ENCODE measurements at places on chromosomes 5 and 9.

DNA sequence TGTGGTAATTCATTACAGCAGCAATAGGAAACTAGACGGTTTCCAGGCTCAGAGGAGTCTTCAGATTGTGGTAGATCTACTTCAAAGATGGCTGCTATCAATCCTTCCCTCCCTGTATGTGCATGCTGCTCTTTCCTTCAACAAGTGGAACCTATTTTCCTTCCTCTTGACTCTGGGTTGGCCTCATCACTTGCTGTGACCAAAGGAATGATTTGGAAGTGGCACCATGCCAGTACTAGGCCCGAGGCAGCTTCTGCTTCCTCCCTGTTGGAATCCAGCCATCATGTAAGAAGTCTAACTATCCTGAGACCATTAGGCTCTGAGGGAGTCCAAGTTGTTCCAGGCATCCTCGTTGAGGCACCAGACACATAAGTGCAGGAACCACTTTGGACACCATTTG, 46.5 kb upstream of the MCTP1 start:
- no peak for DNase-seq

- no peak for DNase-seq
These were observed 5.1 kb downstream of the SPINK1 start for GRCh38 chr5:147826361-147826760.

DNA sequence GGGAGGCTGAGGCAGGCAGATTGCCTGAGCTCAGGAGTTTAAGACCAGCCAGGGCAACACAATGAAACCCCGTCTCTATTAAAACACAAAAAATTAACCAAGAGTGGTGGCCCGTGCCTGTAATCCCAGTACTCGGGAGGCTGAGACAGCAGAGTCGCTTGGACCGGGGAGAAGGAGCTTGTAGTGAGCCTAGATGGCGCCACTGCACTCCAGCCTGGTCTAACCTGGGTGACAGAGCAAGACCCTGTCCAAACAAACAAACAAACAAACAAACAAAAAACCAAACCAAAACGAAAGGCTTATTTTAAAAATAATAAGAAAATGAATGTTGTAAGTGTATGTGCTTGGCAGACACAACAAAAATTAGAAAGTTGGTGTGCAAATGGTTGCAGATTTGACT, 536.3 kb upstream of the PTPRD start:
- no peak for DNase-seq

DNA sequence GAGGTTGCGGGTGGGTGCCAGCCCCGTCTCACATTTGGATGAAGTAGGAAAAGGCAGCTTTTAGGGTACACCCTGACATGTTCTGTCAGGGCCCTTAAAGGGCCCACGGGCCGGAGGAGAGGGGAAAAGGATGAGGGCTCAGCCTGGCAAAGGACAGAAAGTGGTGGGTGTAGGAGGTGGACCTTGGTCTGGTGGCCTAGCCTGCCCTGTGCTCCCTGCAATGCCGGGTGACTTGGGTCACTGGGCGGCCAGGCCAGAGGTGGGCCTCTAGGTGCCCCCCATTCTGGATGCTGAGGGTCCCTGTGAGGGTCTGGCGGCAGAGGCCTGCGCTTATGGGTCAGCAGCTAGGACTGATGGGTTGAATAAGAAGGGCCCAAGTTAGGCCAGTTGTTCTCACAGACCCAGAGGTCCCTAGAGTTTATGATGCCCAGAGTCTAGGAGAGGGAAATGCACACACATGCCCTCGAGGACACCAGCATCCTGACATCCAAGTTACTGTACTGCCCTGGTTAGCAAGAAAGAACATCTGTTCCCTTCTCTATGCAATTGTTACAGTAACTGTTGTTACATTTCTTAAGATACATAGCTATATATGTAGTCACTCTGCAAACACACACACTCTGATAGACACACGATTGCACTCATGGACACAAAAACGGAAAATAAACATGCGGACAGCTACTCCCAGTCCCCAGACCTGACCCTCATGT, 12.5 kb downstream of the TRIM7 start:
- no peak for DNase-seq

GRCh38 chr5:123916345-123917121, 404.6 kb downstream of the CSNK1G3 start:
- DNase-seq = no peak

- DNase-seq = no peak
These were observed 54.2 kb upstream of the NCS1 start for GRCh38 chr9:130117816-130118632.

DNA sequence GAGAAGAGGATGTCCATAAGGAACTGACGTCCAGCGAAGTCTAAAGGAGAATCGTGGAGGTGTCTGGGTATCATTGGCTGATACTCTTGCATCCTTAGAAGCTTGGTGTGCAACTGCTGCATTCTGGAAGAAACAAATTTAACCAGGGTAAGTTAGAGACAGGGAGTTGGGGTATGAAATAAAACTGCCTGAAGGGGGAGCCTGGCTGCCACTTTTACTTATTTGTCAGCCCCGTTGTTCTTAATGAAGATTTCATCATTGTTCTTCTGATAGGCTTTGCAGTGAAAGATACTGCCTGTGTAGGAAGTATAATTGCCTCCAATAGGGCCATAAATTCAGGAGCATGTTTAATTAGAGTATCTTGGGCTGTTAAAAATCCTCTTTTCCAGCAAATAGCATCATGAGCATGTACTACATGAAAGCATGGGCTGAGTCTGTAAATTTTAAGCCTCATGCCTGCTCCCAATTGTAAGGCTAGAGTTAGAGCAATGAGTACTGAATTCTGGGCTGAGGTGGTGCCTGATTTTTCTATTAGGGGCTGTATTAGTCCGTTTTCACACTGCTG, 1264.5 kb upstream of the ACO1 start:
- DNase-seq = no peak

GRCh38 chr5:14156650-14157492, 13.7 kb downstream of the TRIO start:
- no peak for DNase-seq

DNA sequence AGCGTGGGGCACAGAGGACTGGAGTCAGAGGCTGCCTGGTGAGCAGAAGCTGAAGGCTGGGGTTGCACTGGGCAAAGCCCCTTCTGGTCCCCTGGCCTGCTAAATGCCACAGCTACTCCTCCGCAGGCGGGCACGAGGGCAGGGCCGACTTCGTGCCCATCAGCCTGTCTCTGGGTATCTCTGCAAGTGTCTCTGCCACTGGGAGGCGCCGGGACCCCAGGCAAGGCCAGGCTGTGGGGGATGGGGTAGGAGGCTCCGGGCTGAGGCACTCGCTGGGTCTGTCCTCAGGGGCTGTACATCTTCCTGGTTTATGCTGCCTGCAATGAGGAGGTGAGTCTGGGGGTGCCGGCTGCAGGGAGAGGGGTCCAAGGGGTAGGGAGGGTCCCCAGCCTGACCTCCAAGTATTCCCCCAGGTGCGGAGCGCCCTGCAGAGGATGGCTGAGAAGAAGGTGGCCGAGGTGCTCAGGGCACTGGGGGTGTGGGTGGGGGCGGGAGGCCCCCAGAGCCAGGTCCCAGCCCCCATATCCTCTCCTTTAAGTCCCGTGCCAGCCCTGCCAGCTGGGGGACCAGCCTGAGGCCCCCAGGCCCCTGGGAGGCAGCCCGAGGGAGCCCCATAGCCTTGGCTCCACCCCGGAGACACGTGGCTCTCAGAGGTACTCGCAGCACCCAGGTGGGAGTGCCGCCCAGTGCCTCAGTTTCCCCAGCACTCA, 25.1 kb downstream of the ADGRD2 start:
- DNase-seq = no peak

DNA sequence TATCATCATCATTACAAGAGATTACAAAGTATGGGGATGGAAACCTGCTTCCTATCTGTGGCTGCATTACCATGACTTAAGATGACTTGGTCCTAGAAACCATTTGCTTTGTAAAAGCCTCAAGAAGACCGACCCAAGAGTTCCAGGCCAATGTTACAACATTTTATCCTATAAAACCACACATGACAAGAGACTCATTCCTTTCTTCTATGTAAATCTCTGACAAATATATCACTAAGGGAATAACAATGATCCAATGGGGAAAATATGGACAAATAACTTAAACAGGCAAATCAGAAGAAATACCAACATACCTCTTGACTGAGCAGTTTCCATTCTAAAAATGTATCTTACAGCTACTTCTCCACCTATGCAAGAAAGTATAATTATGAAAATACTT, 44.3 kb upstream of the VPS13A start:
- DNase-seq = no peak

- DNase-seq = no peak
These were observed 29.9 kb downstream of the CLINT1 start for GRCh38 chr5:157828944-157829639.

GRCh38 chr5:77129391-77129990, 42.4 kb upstream of the ZBED3 start:
- no peak for DNase-seq

- no peak for DNase-seq
These were observed 192.1 kb downstream of the RAB3C start for GRCh38 chr5:58774937-58775336.

DNA sequence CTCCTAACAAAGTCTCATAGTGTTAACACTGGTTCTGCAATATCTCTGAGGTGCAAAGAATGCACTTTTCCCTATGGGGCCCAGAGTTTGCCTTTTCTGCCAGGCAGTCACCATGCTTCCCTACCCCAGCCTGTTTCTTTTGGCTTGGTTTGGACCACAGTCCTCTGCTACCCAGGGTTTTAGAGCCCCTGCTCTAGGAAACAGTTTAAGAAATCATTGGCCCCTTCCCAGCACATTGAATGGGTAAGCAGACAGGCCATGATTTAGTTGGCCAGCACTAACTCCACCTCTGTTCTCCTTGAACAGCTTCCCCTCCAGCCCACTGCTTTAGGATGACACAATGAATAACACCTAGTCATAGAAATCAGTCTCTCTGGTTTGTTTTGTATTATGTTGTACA, 73.2 kb downstream of the UBAP1 start:
- no peak for DNase-seq

GRCh38 chr5:143922718-143923117, 110.8 kb downstream of the HMHB1 start:
- no peak for DNase-seq

DNA sequence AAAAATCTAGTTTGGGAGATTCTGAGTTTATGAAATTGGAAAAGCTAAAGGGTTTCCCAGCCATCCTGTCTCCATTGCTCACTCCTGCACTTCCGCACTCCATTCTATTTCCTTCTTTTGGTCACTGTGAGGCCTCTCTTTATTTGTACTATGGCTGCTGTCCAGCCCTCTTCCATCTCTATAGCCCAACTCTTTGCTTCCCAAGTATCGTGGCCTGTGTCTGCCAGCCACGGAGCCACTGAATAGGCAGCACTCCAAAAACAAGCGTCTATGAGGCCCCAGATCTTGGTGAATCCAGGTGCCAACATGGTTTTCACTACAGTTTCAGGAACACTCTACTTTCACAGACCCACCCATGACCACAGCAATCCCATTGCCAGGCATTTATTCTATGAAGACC, 37.2 kb downstream of the GRAMD2B start:
- DNase-seq = no peak

DNA sequence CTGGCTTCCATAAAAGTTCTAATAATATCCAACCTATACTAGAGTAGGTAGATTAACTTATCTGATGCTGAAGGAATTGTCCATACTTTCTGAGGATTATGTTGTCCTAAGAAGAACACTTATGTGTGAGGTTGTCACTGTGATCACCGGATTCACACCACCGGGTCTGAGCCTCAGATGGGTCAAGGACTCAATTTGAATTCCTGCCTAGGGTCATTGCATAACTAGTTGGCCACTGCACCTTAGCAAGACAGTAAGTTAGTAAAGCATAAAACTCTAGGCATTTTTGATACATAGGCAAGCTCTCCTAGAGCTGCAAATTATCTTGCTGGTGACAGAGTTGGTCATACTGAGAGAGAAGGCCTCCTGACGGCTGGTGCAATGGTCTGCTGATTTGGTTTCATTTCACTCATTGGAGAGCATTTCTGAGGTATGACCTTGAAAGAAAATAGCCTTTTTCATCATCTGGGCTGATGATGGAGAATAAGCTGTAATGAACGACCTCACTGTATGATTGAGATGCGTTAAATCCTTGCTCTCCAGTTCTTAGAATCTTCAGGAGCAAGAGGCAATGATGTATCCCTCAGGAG, 72.0 kb upstream of the CKMT2 start:
- no peak for DNase-seq

DNA sequence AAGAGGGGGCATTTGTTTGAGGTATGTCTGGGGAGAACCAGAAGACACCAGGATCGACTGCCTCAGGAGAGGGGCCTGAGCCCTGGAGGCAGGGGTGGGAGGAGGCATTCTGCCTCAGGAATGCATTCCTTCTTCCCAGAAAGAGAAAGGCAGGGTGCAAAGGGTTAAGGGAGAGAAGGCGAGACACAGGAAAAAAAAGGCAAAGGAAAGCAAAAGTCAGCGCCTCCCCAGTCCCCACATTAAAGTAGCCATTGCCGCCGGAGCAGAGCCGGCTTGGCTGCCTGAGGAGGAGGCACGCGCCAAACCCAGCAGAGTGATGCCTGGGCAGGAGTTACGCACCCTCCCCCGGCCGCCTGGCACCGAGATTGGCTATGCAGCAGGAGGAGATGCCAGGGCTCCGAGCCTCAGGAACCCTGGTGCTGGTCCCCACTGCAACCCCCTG, 123.8 kb upstream of the PHYKPL start:
- no peak for DNase-seq

DNA sequence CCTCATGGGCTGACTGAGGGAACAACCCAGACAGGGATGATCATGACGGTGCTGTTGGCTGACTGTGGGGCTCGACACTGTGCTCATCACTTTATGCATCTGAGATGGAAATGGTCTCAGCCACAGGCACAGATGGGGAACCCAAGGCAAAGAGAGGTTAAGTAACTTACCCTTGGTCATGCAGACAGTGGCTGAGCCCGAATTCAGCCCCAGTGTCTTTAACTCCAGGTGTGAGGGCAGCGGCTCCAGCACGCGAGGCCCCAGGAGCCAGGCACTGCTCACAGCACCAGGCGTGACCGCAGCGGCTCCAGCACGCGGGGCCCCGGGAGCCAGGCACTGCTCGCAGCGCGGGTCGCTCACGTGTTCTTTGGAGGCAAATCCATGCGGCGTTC, 45.3 kb upstream of the FCN1 start:
- no peak for DNase-seq

- DNase-seq = no peak
These were observed 464.7 kb upstream of the COX7C start for GRCh38 chr5:86152988-86153560.

- no peak for DNase-seq
These were observed 27.5 kb downstream of the ADAM19 start for GRCh38 chr5:157547941-157548512.

GRCh38 chr9:105305856-105306255, 61.4 kb downstream of the SLC44A1 start:
- no peak for DNase-seq

GRCh38 chr5:157785801-157786200, 42.3 kb downstream of the LSM11 start:
- DNase-seq = no peak

GRCh38 chr5:172523146-172523745, 68.9 kb upstream of the SH3PXD2B start:
- DNase-seq = no peak

- no peak for DNase-seq
These were observed 34.3 kb downstream of the NACC2 start for GRCh38 chr9:136060671-136061371.

Measured in D721Med (cell line).